Right lobe of liver (tissue), 6 donors: ENCODE measurements at places on chromosomes 3 and 15. TPM values are rescaled to one million over a fixed set of nuclear protein-coding genes. Genes with fewer than 3 reads are reported as not detected.

The AADACL2 gene
- not detected for total RNA-seq

The RIOX2 gene
- total RNA-seq: 16.0 TPM

The NEK10 gene
- 1.1 TPM for total RNA-seq

- no peaks in the 10 kb centered on the region for H3K4me1 ChIP-seq
- H3K27ac ChIP-seq: no peak overlapping the region
- H3K27me3 ChIP-seq: no peaks in the 10 kb centered on the region
- no peak overlapping the region for H3K4me3 ChIP-seq
- no peaks in the 10 kb centered on the region for H3K36me3 ChIP-seq
Observed at GRCh38 chr3:153591561-153592245, 429.7 kb downstream of the RAP2B start.

DNA sequence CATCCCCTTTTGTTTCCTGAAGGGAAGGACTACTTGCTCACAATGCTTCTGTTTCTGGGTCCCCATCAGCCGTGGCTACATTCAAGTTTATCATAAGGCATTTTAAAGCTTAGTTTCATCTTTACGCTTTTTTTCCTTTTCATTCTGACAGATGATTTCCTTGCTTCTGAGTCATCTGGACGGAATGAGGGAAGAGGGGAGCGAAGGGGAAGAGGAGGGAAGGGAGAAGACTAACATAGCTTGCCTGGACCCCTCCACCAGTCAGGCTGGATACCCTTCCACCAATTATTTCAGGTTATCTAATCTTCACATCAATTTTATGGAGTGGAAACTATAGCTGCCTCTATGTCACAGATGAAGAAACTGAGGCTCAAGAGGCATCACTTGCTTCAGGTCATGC, 27.6 kb downstream of the FAM3D start:
- H3K36me3 ChIP-seq: no peaks in the 10 kb centered on the region
- H3K27ac ChIP-seq: no peak overlapping the region

- no peaks in the 10 kb centered on the region for H3K36me3 ChIP-seq
- no peak for DNase-seq
- no peak overlapping the region for H3K27ac ChIP-seq
- H3K4me3 ChIP-seq: no peak overlapping the region
- no peaks in the 10 kb centered on the region for H3K27me3 ChIP-seq
- H3K4me1 ChIP-seq: no peaks in the 10 kb centered on the region
Observed at GRCh38 chr3:108448593-108448992, 61.8 kb downstream of the MYH15 start.
